Activated T-helper 17 cell treated with anti-CD3 and anti-CD28 coated beads, Interleukin-2, amount 50 U/mL, for 72 hours (primary cell): ENCODE measurements at places on chromosomes 5 and 9.

DNA sequence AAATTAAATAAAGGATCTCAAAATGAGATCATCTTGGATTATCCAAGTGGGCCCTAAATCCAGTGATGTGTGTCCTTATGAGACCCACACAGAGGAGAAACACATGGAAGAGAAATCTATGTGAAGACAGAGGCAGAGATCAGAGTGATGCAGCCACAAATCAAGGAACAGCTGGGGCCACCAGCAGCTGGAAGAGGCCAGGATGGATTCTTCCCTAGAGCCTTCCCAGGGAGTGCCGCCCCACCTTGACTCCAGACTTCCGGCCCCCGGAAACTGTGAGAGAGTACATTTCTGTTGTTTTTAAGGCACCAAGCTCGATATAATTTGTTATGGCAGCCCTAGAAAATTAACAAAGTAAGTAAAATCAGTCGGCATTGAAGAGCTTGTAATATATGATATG, 286.9 kb downstream of the FBXL7 start:
- no peak for ATAC-seq

- ATAC-seq: no peak
Observed at GRCh38 chr9:36959681-36960574, 74.1 kb downstream of the PAX5 start.

DNA sequence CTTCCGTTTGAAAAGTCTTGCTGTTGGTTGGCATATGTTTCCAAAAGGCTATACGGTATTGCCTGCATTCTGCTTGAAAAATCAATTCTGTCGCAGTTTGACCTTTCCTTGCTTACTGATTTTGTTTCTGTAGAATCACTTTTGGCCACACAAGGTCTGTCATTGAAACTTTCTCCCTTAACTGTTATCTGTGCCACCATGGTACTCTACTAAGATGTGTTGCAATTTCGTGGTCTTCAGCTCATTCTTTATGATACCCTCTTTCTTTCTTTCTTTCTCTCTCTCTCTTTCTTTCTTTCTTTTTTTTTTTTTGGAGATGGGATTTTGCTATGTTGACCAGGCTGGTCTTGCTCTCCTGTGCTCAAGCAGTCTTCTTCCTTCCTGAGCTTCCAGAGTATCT, 4.5 kb downstream of the OSTF1 start:
- ATAC-seq: no peak

DNA sequence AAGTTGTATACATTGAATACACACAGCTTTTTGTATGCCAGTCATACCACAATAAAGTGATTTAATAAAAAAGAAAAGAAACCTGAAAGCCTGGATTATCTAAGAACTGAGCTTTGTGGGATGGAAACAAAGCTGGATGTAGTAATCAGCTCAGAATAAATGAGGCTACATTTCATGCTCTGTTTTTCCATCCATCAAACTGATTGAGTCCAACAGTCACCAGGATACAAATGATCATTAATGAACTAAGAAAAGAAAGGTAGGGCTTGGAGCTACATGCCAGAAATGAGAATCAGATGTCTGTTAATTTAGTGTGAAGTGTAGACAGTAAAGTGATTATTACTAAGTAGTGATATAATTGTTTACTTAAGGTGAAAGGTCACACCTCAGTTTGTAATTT, 109.8 kb upstream of the TARS1 start:
- ATAC-seq: no peak

GRCh38 chr5:68368311-68369022, 152.9 kb downstream of the PIK3R1 start:
- peak; percentile 67 for ATAC-seq

GRCh38 chr5:141084487-141084989, 9.9 kb upstream of the PCDHB2 start:
- peak; percentile 78 for ATAC-seq

GRCh38 chr5:149902177-149902576, 42.4 kb downstream of the PDE6A start:
- no peak for ATAC-seq

GRCh38 chr9:94772144-94772543, 45.6 kb downstream of the AOPEP start:
- ATAC-seq: peak; percentile 34

DNA sequence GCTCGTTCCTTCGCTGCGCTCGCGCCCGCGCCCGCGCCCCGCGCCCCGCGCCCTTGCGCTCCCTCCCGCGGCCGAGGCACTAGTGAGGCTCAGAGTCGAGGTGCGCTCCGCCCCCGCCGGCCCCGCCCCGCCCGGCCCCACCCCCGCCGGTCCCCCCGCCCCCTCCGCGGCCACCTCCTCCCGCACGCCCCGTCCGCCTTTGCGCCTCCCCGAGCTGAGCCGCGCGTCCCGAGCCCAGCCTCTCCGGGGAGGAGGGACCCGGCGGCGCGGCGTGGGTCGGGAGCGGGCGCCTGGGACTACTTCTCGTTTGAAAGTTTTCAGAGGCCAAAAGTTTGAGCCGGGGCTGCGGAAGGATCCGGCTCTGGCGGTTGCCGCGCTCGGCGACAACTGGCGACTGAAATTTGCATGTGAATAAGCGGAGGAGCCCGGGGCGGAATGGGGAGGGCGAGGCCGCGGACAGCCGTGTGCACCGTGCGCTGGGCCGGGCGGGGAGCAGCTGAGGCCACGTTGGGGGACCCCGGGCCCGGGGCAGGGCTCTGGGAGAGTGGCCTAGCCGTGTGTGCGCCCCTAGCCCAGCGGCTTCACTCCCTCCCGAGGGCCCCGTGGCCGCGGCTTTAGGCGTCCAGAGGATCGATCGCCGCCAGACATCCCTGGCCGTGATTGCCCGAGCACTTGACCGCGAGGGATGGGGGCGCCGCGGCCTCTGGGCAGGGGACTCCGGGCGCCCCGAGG, at the start of gene NOTCH1:
NOTCH1 (minus strand) TSS at position 84 of the 732 bp plus-strand sequence. CDS start 262 bp downstream, outside the sequence.
- ATAC-seq: peak; percentile 71

DNA sequence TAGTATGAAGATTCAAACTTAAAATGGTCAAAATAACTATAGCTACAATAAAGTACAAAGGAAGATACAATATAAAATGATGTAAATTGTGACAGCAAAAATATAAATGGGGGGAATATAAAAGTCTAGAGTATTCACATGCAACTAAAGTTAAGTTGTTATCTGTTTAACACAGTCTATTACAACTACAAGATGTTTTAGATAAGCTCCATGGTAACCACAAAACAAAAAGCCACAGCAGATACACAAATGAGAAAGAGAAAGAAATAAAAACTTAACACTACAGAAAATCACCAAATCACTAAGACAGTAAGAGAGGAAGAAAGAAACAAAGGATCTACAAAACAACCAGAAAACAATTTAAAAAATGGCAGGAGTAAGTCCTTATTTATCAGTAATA, 17.0 kb upstream of the SH3TC2 start:
- no peak for ATAC-seq

DNA sequence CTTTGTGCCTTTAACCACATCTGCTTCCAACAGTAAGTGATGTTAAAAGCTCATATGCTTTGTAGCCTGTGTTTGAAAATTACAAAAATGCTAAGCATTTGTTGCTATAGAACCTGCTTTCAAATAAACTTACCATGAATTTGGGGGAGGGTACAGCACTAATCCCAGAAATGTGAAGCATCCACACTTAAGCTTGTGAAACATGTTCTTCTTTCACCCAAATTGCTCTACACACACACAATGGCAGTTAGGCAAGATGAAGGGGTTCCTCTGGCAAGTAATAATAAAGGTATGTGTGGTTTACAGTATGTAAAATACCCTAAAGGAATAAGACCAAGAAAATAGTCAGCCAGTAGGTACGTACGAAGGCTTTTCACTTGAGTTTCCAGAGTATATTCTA, 165.6 kb downstream of the SMARCA2 start:
- no peak for ATAC-seq

DNA sequence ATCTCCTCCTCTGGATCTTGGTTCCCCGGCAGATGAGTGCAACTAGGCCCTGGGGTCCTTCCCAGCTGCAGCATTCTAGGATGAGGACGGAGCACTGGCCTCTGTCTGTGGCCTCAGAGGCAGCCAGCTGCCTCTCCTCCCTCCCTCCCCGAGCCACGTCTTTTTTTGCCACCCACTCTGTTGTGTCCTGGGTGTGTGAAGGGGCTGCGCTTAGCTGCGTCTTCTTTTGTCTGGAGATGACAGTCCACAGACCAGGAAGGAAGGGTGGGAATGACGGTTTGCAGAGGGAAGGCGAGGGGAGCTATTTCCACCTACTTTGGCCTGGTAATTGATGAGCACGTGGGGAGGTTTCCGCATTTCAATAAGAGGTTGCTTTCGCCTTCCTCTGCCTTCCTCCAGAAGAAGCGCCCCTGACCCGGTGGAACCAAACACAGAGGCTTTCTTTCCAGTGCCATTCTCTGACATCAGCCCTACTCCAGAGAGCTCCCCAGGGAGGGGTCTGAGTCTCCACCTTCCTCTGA, 34.5 kb upstream of the GABRP start:
- ATAC-seq: no peak

- no peak for ATAC-seq
Observed at GRCh38 chr9:77965445-77966123, 66.0 kb downstream of the GNAQ start.
